Osteoblast (primary cell): ENCODE measurements at places on chromosomes 12 and 14. TPM values are rescaled to one million over a fixed set of nuclear protein-coding genes. Genes with fewer than 3 reads are reported as not detected.

GRCh38 chr14:90053044-90053443 is 8.8 kb upstream of the KCNK13 start:
- DNase-seq: no peak

- peak; percentile 87 for DNase-seq
Measured at GRCh38 chr14:90534091-90534837, 137.4 kb downstream of the CALM1 start.

- no peak for DNase-seq
Measured at GRCh38 chr14:26593357-26593756, 4.5 kb downstream of the NOVA1 start.

DNA sequence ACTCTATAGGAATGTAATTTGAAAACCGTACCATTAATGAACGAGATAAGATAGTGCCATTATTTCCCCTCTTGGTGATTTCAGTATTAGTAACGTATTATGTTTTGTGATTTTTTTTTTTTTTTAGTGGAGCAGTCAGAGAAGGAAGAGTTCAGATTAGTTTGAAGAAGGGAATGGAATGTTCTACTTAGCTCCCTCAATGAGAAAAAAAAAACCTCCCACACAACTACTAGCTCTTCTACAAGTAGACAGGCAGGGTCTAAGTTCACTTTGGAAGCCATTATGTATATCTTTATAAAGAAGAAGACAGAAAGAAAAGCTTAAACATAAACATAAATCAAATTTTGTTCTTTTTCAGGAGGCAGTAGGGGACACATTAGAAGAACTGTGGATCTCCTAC is 27.3 kb downstream of the PNMA1 start:
- DNase-seq: no peak

- DNase-seq: no peak
Measured at GRCh38 chr14:93475471-93475870, 44.7 kb downstream of the UNC79 start.

The THTPA gene
- total RNA-seq: 27.4 and 27.5 TPM in 2 replicates

The CCDC38 gene
- under 0.01 TPM in 2 replicates for total RNA-seq

The HELB gene
- total RNA-seq: 2.2 and 3.2 TPM in 2 replicates

The SOAT2 gene
- not detected in 2 replicates for total RNA-seq
